ENCODE measurements at places on chromosomes 2 and 18.

DNA sequence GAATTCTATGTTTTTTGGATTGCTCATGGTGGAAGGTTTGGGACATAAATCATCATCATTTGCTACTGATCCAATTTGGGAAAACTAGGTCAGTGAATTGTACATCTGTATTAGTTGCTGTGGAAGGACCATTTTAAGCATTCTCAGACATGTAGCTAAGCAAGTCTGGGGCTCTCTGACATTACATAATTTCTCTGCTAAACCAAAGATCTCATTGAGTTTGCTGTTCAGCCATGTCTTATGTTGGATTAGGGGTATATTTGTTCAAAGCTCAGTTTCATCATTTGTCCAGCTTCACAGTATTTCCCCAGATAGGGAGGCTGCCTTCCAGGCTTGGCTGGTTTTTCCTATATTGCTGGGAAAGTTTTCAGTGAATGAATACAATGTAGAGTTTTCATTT is 399.7 kb downstream of the MTX2 start:
- no peak for DNase-seq

DNA sequence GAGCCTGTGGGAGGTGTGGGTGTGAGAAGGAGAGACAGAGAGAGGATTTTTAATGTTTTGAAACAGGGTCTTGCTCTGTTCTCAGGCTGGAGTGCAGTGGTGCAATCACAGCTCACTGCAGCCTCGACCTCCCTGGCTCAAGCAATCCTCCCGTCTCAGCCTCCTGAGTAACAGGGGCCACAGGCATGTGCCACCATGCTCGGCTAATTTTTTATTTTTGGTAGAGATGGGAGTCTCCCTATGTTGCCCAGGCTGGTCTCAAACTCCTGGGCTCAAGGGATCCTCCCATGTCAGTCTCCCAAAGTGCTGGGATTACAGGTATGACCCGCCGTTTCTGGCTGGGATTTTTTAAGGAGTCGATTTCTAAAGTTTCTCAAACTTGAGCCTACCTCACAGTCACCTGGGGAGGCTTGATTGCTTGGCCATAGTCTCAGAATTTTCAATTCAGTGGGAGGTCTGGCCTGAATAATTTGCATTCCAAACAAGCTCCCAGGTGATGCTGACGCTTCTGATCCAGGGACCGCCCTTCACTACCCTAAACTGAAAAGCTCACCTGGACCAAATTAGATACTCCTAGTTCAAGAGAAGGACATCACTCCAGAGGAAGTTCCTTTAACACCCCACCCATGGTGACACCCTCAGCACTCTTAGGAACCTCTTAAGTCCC is 70.8 kb upstream of the SLC1A4 start:
- DNase-seq: no peak

DNA sequence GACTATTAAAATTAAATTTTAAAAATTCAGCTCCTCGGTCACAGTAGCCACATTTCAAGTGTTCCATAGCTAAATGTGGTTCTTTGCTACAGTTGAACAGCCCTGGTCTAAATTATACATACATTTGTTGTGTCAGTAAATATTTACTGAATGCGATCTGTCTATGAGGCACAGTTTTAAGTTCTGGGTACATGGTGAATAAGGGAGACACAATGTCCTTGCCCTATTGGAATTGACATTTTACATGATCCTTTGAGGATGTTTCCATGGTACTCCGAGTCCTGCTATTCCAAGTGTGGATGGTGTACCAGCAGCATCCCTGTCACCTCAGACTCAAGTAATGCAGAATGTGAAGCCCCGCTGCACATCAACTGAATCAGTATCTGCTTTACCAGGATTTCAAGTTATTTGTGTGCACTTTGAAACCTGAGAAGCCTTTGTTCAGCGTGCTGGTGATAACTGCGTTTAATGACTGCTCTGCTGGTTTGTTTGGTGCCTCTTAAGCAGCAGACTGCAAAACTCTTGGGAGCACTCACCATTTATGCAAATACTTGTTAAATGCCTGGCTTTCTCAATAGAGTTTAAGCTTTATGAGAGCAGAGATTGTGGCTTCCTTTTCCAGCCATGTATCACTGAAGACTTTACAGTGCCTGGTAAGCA is 1.5 kb downstream of the GALNT1 start:
- no peak for DNase-seq

GRCh38 chr2:64359171-64359891 is 94.6 kb upstream of the LGALSL start:
- no peak for DNase-seq

DNA sequence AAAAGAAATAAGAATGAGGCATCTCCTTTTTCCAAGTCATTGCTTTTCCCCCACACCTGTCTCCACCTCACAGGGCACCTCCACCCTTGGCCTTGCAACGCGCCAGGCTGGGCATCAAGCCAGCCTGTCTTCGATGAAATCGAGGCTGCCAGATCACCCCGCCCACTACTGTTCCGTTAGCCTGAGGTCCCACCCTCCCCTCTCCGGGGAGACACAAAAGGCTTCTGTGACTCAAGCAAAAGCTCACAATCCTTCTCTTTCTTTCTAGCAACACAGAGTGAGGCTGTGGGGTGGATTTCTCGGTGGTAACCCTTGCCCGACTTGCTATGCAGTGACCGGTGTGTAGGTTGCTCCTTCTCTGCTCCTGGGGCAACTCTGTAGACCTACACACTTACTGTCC is 9.9 kb downstream of the TNP1 start:
- peak; percentile 27 for DNase-seq

DNA sequence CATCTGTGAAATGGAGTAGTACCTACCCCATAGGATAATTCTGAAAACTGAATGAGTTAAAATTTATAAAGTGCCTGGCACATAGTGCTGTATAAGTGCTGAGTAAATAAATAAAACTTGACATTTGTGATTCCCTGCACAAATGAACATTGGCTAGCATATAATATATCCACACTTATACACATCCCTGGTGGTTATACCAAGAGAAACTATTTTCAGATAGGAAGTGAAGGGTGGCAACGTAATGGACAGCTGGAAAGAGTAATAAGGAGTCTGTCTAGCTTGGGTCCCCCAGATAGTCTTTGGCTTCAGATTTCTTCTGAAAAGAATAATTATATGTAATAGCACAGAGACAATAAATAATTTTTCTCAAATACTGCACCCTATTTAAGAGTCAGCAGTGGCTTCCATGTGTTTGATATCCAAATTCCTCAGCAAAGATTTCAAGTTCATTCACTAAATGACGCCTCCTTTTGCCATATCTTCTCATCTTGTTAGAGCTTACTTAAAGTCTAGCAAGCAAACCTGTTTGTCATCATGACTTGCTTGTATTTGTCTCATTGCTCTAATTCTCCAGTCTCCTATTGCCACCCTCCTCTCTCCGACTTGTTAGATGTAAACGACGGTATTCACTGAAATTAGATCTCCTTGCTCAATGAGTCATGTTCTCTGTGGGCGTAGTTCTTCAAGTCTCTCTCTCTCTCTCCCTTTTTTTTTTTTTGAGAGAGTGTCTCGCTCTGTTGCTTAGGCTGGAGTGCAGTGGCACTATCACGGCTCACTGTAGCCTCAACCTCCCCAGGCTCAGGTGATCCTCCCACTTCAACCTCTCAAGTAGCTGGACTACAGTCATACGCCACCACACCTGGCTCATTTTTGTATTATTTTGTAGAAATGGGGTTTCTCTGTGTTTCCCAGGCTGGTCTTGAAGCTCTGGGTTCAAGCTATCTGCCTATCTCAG is 8.7 kb upstream of the ADGRF3 start:
- no peak for DNase-seq

GRCh38 chr2:199356412-199356811 is 101.3 kb downstream of the SATB2 start:
- no peak for DNase-seq

DNA sequence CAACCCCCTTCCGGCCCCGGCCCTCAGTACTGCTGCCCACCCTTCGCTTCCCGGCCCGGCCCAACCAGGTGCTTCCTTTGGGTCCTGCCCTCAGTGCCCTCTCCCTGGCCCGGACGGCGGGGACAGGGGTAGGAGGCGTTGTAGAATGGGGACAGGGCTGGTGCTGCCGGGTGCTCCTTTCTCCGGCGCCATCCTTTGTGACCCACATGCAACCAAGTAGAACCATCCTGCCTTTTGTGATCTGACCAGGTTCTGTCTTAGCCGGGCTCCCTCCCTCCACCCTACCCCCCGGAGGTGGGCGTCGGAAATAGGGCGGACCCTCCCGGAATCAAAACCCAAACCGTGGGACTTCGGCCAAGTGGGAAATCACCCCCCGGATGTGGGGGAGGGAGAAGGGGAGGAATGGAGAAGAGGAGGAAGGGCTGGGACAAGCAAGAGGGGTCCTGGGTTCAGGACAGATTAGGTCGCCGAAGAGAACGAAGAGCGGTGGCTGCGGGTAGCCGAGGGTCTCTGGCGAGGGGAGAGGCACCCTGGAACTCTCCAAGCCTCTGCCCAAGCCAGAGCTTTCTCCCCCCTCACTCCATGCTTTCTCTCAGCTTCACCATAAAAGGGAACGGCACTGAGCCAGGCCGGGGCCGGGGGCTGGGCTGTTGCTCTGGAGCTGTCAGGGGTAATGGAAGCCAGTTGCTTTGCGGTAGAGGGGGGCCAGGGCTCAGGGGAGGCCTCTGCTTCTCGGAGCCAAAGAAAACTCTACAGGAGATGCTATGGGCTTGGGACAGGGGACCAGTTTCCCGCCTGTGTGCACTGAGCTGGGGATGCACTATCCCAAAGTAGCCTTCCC is 756 bp upstream of the OST4 start:
- DNase-seq: peak; percentile 69

- no peak for DNase-seq
Measured at GRCh38 chr2:121849236-121849635, 93.8 kb downstream of the TSN start.

GRCh38 chr2:173354073-173354581 is 545 bp upstream of the CDCA7 start:
- no peak for DNase-seq

- DNase-seq: peak; percentile 48
Measured at GRCh38 chr2:121650315-121650930, 1.2 kb upstream of the CLASP1 start.

- no peak for DNase-seq
Measured at GRCh38 chr2:127313406-127313805, 19.5 kb upstream of the ERCC3 start.

- DNase-seq: no peak
Measured at GRCh38 chr2:207617011-207617671, 8.1 kb downstream of the METTL21A start.
